Smooth muscle cell of the brain vasculature (primary cell): ENCODE measurements at places on chromosomes 7 and 10.

DNA sequence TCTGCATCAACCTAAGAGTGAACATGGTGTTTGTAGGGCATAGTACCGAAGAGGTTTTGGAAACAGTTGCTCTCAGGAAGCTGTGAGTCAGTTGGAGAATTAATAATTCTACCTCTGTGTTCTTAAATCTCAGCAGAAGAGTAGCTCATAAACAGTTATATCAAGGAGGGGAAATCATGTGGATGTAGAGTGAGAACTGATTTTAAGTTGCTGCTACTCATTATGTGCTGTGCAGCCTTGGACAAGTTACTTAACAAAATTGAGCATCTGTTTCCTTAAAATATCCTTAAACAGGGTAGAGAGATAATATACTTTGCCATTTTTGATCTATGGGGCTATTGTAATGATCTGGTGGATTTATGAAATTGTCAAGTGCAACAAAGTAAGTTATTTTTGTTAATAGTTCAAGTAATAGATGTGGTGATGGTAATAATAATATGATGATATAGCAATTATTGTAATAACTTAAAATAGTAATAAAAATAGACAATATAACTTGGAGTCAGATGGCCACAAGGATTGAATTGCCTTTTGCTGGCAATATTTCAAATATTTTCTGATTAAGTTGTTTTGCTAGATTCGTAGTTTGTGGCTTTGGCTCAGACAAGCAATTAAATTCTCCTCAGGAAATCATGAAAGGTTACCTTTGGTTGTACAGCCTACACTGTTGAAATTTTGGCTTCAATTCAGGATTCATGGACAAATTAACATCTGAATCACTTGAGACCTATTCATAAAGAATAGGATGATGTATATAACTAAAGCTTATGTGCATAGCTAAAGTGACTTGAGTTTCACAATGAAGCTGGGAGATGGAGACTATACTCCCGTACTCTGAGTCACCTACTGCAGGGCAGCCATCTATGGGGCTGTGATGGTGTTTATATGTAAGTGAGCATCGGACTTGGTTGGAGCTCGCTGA, 228.5 kb downstream of the CDK14 start:
- no peak for DNase-seq

DNA sequence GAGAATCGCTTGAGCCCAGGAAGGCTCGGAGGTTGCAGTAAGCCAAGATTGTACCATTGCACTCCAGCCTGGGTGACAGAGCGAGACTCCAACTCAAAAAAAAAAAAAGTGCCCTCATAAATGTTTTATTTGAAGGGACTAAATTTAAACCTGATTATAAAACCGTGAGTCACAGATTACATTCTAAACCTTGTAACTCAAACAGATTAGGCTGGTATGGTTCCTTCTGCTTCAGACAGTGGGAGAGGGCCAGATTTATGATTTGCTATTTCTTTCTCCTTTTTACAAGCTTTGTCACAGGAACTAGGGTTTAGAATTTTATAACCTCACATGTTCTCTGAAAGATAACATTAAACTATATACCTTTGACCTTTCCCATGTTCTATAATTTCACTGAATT, 801.2 kb upstream of the ZWINT start:
- no peak for DNase-seq

GRCh38 chr10:79139124-79139835, 70.5 kb downstream of the ZMIZ1 start:
- DNase-seq: peak; percentile 76

DNA sequence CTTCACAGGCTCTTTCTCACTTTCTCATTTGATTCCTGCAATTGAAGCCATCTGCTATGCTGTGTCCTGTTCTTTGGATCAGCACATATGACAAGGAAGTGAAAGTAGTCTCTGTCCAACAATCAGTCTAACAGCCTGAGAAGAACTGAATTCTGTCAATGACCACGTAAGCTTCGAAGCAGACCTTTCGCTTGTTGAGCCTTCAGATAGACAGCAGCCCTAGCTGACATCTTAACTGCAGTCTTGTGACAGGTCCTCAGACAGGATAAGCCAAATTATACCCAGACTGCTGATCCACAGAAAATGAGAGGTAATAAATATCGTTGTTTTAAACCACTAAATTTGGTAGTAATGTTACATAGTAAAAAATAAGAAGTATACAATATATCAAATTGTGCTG, 691.0 kb upstream of the LRRTM3 start:
- DNase-seq: no peak

GRCh38 chr7:83794829-83795228, 145.9 kb upstream of the SEMA3E start:
- DNase-seq: no peak

GRCh38 chr7:96870185-96870584, 135.2 kb upstream of the DLX6 start:
- no peak for DNase-seq

DNA sequence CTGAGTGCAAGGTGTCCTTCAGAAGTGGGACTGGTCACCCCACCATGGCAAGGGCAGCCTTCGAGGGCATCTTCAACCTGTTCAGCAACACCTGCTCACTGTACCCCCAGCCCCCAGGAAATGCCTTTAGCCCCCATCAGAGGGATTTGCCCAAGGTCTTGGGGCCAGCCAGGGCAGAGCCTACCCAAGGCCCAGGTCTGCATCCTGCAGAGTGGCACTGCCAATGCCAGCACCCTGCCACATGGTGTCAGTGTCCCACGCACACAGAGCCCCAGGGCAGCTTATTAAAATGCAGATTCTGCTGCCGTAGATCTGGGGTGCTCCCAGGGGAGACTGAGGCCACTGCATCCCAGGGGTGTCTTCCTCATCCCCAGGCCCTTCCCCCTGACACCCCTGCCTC, 106.2 kb upstream of the KCTD7 start:
- DNase-seq: no peak

- DNase-seq: no peak
Observed at GRCh38 chr10:128443925-128444518, 317.8 kb upstream of the MKI67 start.

DNA sequence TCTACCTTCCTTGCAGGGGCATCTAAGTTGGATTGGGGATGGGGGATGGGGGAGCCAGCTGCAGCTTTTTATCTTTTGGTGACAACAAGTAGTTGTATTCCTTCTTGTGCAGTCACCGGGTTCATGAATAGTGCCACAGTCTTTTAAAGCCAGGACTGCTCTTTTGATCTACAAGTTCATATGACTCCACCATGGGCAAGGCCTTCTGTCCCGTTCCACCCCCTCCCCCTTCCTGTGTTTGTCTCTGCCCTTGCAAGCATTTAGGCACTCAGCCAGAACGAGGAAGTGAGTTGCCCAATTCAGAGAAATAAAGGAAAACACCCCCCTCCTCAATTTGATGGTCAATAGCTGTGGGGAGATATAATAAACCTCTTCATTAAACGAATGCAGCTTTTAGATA, 44.8 kb upstream of the EGR2 start:
- no peak for DNase-seq
